ENCODE measurements at places on chromosomes 3 and 15. TPM values are rescaled to one million over a fixed set of nuclear protein-coding genes. Genes with fewer than 3 reads are reported as not detected.

CD80 gene
- 0.24 TPM for total RNA-seq

CAMKV gene
- total RNA-seq = not detected

GRK7 gene
- 0.14 TPM for total RNA-seq

PLSCR5 gene
- not detected for total RNA-seq

PLA2G4D gene
- not detected for total RNA-seq

PDE8A gene
- total RNA-seq = 48.8 TPM

C3orf22 gene
- total RNA-seq = not detected

DUOXA2 gene
- not detected for total RNA-seq

KNG1 gene
- not detected for total RNA-seq

CP gene
- total RNA-seq = 13.7 TPM

RPL14 gene
- total RNA-seq = 1,308 TPM

GTPBP8 gene
- 15.0 TPM for total RNA-seq

CLRN1 gene
- not detected for total RNA-seq

C3orf80 gene
- 0.51 TPM for total RNA-seq

FBLN2 gene
- total RNA-seq = 585 TPM

TGM5 gene
- 0.56 TPM for total RNA-seq

NR1I2 gene
- total RNA-seq = 0.19 TPM

VIPR1 gene
- 2.2 TPM for total RNA-seq
